ENCODE measurements at places on chromosomes 2 and 18. TPM values are rescaled to one million over a fixed set of nuclear protein-coding genes. Genes with fewer than 3 reads are reported as not detected.

DNA sequence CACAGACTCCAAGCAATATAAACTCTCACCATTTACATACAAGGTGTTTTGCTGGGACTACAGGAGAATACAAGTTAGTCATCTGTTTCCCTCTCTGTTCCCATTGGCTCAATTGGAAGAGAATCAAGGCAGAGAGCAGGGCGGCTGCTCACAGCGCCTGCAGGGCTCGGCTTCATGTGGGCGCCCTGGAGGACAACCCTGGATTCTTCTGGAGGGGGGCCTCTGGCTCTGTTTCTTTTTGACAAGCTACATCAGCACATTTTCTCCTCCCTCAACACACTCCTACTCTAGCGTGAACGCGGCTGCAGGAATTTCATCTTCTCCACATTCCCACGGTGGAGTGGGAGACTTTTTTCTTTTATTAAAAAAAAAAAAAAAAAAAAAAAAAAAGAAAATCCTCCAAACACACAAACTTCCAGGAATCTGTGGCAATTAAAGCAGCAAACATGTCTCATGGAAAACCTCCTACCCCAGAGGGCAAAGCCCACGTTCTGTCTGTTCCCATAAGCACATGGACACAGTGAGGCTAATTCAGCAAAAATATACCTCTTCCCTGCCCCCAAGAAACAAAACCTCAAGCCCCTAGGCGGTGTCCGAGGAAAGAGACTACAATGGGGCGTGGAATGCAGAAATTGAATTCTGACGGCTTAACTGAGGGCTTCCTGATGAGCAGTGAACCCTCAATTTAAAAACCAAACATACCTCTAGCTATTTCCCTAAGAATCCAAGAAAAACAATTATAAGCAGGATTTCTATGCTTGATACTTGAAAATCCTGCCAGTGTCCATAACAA, 50.6 kb downstream of the PARD6G start:
- no peak for DNase-seq

DNA sequence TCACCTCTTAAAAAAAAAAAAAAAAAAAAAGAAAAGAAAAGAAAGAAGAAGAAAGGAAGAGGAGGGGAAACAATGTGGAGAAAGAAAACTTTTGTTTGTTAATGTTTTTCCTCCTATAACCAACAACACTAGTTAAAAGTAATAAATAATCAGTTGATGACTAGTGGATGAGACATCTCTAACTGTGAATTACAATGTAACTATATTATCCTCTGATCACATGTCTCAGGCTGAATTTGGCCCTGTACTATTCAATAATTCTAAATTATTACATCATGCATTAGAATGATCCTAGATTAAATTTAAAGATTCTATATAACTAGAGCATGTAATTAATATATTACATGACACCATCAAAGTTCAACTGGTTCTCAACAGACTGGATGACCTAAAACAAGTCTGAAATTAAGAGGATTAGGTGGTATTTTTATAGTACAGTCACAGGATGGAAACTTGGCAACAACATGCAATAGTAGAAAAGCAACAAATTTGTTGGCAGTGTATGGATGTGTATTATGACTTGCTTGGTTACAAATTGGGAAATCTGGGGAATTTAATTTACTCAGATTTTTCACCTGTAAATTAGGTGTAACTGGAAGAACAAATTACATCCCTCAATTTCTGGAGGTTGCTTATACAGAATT, 269.3 kb upstream of the SETBP1 start:
- no peak for DNase-seq

DNA sequence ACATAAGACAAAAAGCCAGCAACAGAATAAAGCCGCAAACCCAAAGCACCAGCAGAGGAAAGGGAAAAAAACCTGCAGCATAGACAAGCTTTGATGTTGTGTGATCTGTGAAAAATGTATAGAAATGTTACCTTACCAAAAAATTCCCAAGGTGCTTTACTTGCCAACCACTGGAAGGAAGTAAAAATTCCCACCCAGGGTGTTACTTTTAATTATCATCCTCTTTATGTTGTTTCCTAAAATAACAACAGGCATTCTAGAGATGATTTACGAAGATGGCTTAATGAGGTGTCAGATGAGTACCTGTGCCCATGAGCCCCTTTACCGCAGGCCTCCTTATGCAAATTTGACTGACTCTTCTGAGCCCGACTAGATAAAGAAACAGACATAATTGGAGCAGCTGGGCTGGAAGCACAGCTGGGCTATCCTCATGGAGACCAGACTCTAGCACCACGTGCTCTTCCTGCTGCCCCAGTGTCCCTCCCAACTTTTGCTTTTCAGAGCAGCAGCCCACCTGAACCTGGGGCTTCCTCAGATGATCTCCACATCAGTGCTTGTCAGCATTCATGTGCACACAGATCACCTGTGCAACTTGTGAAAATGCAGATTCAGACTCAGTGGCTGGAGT, 41.5 kb downstream of the SRSF7 start:
- no peak for DNase-seq

GRCh38 chr2:159571540-159572260, 44.6 kb downstream of the BAZ2B start:
- DNase-seq, result no peak

GRCh38 chr2:225889452-225889851, 489.9 kb downstream of the NYAP2 start:
- peak; percentile 3 for DNase-seq

Gene HTR2B
- polyA plus RNA-seq, result 24.1 TPM

- no peak for DNase-seq
These were observed 100.7 kb downstream of the RAPGEF4 start for GRCh38 chr2:172836347-172836821.

DNA sequence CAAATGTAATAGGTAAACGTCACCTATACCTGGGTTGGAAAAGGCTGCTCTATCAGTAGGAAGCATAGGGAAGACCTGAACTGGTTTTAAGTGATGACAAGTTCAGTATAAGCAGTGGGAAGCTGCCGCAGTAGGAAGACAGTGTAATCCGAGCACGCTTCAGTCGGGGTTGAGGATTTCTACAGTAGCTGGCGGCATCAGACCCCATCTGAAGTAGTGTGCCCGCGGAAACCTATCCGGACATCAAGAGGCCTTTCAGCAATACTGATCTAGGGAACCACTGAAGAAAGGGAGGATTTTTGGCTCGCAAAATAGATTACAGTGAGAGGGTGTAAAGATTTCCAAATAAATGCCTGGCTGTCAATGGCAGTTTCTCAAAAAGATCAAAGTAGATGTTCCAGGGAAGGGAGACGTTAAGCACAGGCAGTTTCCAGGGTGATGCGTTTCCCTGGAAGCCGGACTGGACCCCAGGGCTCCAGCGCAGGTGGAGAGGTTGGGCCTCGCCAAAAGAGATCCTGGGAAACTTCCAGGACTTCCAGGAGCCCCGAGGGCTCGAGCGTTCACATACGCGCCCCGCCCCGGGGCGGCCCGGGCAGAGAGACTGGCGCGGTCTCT, 5.3 kb downstream of the LOXL3 start:
- no peak for DNase-seq

- DNase-seq, result no peak
These were observed 53.6 kb downstream of the PKDCC start for GRCh38 chr2:42101206-42102023.

- DNase-seq, result no peak
These were observed 367.4 kb downstream of the EPHA4 start for GRCh38 chr2:221204699-221205098.

Gene SCN9A
- polyA plus RNA-seq, result 1.4 TPM

GRCh38 chr2:45401431-45401922, 209.6 kb downstream of the SRBD1 start:
- no peak for DNase-seq

Gene PAX8
- 554 TPM for polyA plus RNA-seq

Gene CRACDL
- polyA plus RNA-seq, result 3.3 TPM

DNA sequence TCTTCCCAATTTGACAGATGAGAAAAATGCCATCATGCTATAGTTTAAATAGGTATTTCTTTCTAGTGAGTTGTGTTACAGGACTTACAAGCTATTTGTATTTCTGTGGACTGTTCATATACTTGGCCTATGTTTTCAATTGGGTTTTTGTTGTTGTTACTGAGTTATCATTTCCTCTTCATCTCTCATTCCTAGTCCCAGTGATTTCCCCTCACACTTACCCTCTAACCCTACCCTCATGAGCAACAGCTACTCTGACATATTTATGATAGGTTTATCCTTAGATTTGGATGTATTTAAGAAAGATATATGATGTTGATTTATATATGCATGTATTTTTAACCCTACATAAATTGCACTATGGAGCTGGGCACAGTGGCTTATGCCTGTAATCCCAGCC, 10.9 kb upstream of the PSD4 start:
- DNase-seq, result no peak

DNA sequence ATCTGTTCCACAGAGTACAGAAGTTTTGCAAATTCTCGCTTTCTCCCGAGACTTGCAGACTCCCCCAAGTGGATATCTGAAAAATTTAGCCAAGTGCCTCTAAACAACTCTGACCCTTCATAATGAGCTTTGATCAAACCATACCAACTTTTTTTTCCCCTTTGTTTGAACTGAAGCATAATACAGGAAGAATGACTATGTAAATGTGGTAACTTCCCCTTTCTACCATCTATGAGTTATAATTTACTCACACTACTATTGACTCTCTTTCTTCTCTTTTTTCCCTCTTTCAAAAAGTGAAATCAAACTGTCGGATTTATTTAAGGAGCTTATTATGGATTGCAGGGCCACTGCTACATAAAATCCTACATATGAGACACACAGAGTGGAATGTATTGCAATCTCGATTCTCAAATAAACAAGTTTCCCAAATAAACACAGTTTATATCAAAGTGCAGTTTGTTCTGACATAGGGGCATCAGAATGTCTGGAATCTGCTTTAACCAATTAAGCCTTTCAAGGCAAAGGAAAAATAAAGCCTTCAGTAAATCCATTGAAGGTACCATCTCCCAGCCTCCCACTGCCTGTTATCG, 1.4 kb upstream of the ZNF804A start:
- peak; percentile 7 for DNase-seq

DNA sequence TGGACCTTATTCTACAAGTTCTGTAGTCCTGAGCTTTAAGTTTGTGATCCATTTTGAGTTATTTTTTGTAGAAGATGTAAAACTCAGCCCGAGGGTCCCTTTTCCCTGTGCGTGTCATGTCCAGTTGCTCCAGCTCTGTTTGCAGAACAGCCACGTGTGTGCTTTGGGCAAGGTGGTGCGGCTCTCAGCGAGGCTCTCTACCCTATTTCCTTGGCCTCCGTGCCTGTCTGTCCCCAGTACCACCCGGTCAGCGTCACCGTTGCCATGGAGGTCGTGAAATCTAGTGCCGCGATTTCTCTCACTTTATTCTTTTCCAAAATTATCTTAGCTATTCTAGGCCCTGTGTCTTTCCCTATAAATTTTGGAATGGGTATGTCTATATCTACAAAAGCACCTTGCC, 141.0 kb upstream of the CTDP1 start:
- DNase-seq, result no peak

Gene UPP2
- 2.3 TPM for polyA plus RNA-seq

- DNase-seq, result no peak
These were observed 48.7 kb downstream of the TNS1 start for GRCh38 chr2:217954051-217954450.

DNA sequence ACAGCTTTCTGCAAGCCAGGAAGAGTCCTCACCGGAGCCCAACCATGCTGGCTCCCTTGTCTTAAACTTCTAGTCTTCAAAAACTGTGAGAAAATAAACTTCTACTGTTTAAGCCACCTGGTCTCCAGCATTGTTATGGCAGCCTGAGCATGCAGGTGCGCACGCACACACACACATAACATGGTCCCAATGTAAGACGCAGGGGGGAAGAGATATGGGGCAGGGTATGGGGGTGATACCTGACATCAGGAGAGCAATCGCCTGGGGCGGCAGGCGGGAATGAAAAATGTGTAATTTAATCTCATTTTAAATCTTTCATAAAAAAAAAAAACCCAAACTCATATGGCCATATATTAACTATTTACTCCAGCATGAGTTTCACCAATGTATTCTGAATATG, 18.0 kb downstream of the HJURP start:
- DNase-seq, result no peak

GRCh38 chr2:65501074-65501473, 68.7 kb upstream of the SPRED2 start:
- no peak for DNase-seq

DNA sequence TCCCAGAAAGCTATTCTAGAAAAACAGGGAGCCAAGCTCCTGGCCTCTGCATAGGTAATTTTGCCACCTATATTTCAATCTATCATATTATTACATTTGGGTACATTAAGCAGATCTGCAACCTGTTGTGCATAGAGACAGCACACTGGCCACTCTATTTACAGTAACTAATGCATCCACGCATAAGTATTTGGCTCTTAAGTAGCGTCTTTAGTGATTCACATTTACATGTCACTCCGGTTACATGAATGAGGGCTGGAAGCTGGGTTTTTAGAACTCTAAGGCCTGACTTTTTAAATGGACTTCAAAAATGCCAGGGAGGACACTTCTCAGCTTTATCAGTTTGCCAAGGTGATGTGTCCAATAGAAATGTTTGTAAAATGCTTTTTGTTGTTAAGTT, 97.7 kb downstream of the NYAP2 start:
- DNase-seq, result no peak

- DNase-seq, result no peak
These were observed 62.8 kb downstream of the DTNA start for GRCh38 chr18:34772887-34773286.

- no peak for DNase-seq
These were observed 58.9 kb downstream of the NDUFA10 start for GRCh38 chr2:239966029-239966852.

DNA sequence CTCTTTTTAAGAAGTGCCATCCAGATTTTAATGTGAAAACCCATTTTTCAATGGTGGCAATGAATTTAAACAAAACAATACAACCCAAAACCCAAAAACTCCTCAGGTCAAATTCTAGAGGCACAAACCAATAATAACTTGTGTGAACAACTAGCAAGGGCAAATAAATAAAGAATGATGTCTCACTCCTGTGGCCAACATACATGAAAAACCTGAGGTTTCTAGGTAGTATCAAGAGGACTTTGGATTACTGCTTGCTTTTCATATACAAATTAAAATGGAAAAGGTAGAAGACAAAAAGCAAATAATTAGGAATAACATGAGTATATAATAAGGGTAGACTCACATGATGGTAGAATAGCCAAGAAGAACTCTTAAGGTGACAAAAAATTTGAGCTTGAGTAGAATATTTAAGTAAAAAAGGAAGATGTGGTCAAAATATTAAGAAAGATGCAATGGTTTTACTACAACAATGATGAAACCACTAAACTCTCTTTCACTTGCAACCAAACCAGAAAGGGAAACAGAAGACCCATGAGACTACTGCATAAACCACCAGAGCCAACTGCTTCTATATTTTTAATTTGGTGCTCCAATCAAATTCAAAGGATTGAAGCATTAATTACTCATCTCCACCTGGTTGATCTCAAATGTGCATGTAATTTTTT, 53.5 kb downstream of the DARS1 start:
- no peak for DNase-seq

GRCh38 chr2:174791020-174791419, 26.7 kb upstream of the CHRNA1 start:
- DNase-seq, result no peak

DNA sequence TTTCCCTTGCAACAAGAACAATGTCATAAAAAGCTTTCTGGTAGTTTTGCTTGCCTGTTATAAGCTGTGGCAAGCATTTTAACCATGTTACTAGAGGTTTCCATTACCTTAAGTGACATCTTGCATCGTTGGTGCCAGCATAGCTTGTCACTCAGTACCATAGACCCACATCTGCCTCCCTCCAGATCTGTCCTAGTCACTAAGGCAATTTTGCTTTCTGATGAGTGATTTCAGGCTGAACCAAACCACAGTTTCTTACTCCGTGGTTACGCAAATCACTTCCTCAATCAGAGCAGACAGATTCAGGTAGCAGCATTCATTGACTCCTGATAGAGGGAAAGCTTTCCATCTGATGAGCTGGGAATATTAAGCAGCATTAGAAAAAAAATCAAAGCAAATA, 1057.5 kb upstream of the FAM98A start:
- DNase-seq, result no peak

GRCh38 chr2:48713647-48714046, 41.9 kb downstream of the LHCGR start:
- no peak for DNase-seq
